ENCODE measurements at places on chromosomes 1 and 21.
A peak's percentile ranks its signal among the peaks of the same experiment; 100 is the strongest.

- no peak for DNase-seq
Observed at GRCh38 chr1:25113086-25113485, 119.2 kb downstream of the SYF2 start.

DNA sequence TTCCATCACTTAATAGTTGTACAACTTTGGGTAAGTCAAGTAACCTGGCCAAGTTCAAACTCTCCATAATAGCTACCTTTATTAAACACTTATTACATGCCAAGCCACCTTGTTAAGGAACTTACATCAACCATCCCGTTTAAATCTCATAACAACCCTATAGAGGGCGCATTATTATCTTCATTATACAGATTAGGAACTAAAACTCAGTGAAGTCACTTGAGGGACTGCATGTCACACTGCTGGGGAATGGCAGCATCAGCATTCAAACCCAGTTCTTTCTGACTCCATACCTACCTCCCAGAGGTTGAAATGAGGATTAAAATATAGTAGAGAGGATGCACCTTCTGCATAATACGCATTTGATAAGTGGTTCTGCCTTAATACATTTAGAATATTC, 47.1 kb upstream of the PLA2G2C start:
- DNase-seq, result no peak

GRCh38 chr1:222751255-222751654, 14.3 kb downstream of the FAM177B start:
- DNase-seq, result no peak

DNA sequence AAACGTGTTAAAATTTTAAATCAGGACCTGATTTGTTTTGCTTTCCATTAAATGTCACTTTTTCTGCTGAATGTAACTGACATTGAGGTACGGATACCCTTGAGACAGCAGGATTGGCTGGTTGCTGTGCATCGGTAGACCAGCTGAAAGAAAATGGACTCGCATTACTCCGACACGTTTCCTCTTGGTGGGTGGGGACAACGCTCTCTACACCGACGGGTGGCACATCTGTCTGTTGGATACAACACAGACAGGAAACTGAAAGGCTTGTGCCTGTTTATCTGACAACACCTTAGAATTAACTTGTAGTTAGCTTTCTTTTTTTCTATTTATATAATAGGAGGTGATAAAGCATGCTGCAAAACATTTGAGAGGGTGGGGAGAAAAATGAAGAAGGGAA, 19.4 kb downstream of the PRPF38A start:
- peak; percentile 79 for DNase-seq

Data from activated naive CD4-positive, alpha-beta T cell treated with anti-CD3 and anti-CD28 coated beads for 36 hours (primary cell).